ENCODE measurements at places on chromosomes 4 and X.

DNA sequence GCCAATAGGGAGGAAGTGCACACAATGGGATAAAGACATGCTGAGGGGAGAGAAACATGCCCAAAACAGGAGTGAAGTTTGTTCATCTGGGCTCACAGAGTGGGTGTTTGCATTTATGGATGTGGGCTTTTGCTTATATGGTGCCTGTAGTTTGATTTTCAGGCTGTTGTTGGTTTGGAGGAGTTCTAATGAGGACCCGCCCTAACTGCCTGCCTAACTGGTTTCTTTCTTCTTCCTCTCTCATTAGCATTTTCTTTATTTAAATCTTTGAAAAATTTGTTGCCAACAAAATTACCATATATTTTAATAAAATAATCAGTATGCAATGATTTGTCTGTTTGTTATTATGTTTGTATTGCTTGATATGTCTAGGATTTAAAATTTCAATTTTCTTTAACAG, 1965.8 kb downstream of the C4orf33 start:
- DNase-seq = no peak

- DNase-seq = no peak
Measured at GRCh38 chr4:112436987-112437386, 79.0 kb downstream of the NEUROG2 start.

- DNase-seq = no peak
Measured at GRCh38 chr4:3201718-3202702, 46.9 kb upstream of the MSANTD1 start.

DNA sequence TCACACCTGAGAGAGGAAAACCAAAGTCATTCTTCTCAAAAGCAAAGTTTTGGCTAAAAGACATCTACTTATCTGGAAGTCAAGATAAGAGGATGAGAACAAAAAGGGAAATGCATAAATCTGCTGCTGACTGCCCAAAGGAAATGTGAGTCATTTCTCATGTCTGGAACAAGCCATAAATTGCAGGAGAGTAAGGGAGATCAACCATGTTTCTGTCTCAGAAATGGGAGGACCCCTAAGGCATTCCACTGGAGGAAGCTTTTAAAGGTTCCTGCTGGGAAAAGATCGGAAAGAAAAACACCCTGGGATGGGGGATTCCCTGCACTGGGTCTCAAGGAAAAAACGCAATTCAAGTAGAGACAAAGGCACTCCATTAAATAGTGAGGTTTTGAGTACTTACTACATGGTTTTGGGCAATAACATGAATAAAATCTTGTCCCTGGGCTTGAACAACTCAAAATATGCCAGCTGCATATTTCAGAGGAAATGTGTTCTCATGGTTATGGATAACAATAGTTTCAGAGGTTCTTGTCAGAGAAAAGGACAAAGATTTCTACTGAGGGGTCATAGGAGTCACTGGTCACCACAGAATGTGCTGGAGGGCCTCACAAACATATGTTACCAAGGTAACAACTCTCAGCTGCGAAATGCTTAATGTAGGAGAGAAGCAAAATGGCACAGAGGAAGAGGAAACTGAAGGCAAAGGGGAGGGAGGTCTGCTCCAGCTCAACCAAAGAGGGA, 19.3 kb downstream of the GPR143 start:
- DNase-seq = no peak

DNA sequence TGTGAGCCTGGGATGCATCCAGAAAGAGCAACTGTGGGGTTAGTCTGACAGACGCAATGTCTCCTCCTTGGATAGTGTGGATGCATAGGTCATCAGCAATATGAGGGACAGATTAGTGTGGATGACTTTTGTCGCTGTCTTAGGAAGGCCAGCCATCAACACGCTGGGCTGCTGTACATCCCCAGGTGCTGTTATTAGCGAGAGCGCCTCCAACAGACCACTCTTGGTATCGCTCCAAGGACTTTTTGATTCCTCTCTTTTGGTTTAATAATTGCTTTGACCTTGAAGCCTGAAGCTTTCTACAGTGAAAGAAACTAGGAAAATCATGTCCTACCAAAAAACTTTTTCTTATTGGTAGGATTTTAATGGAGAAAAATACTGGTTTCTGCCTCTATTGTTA, 76.7 kb downstream of the TMEM131L start:
- DNase-seq = no peak

DNA sequence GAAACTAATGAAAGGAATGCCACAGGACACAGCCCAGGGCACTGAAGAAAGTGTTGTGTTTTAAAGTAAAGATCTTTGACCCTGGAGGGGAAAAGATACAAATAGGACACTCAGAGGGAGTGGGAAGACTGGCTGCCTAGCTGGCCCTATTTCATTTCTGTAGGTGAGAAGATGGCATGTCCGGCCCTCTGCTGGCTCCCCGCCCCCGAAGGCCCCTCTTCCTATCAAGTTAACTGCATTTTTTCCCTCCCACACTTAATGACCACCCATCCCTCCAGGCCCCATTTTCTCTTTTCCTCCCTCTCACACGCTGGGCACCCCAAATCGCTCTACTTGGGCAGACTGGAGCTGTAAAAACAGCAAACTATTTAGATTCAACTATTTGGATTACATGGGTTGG, 5.5 kb upstream of the TRIM75 start:
- DNase-seq = no peak

DNA sequence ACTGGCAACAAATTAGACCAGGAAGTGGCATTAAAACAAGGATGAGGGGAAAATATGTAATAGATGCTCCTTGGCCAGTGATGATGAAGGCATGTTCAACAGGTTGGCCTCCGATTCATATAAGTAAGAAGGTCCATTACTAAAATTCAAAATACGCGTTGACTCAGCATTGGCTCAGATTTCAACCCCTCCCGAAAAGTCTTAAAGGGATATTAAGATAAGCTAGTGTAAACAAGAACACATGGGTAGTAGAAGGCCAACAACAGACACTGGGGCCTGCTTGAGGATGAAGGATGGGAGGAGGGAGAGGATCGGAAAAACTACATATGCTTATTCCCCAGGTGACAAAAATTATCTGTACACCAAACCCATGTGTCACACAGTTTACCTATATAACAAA, 19.1 kb upstream of the LAP3 start:
- DNase-seq = no peak

DNA sequence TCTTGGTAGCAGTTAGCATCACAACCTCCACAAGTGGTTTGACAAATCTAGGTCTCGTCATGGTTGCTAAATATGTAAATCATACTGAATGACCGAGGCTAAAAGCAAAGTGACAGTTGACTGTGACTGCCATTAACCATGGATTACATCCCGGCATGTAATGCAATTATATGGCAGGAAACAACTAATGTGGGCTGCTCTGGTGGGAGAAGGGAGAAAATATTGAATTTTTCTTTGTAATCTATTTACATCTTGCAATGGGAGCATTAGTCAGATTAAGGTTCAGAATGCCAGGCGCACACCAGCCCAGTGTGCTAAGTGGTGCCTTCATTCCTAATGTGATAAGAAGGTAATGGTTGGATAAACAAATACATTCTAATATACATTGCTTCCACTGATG, 35.8 kb downstream of the UNC5C start:
- no peak for DNase-seq

- no peak for DNase-seq
Measured at GRCh38 chr4:142405695-142406498, 440.2 kb downstream of the INPP4B start.

DNA sequence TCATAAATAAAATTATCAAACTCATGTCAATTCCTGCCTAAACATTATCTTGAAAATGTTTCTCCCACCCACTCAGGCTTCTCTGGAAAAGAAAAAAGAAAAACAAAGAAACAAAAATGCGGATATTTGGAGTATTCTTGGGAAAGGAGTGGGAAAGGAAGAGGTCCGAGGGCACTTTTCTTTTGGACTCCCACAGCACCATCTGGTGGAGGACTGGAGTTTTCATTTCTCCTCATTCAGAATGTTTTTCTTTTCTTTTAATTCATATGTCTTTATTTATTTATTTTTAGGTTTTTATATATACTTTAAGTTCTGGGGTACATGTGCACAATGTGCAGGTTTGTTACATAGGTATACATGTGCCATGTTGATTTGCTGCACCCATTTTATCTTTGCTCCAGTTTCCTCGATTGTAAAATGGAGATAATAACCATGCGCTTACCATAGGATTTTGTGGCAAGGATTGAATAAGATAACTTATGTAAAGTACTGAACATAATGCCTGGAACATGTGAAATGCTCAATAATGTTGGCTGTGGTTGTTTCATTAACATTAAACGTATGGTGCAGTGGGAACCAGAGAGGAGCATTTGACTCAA, 8.0 kb upstream of the KCNE5 start:
- no peak for DNase-seq

DNA sequence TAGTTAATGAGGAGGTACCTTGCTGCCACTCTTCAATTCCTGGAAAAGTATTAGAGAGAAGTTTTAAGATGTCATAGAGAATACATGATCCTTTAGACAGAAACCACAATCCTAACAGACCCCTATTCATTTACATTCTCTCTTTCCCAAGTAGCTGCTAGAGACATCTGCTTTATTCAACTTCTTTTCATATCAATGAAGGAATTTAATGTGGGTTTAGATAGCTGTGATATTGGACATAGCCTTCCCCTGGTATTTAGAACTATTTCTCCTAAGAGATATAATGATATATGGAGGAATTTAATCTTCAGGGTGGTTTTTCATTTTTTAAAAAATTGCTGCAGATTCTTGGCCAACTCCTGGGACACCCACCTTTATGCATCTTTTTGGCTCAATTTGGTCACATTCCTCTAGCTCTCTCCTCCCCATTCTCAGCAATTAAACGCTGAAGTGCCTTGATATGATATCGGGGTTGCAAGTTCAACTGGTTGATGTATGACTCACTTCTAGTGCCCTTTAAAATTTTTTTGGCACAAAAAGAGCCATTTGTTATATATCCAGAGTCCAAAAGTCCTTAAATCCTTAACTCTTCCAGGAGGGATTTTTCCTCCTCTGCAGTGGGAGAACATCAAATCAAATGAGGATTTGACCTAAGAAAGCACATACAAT, 57.6 kb downstream of the DOCK11 start:
- no peak for DNase-seq

DNA sequence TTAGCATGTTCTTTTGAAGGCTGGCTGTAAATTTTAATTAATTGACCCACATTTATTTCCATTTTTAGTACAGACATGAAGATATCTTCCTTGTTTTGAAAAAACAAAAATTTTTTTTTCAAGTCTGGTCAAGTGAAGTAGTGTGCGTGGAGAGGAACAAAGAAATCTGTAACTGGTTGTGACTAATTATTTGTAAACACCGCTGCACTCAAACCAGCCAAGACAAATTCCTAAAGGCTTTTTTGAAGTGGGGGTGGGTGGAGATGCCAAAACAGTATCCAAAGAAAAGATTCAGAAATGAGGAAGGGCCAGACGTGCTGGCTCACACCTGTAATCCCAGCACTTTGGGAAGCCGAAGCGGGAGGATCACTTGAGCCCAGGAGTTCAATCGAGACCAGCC, 88.3 kb downstream of the SHROOM2 start:
- DNase-seq = no peak

- DNase-seq = no peak
Measured at GRCh38 chr4:141102367-141102766, 30.9 kb downstream of the RNF150 start.

DNA sequence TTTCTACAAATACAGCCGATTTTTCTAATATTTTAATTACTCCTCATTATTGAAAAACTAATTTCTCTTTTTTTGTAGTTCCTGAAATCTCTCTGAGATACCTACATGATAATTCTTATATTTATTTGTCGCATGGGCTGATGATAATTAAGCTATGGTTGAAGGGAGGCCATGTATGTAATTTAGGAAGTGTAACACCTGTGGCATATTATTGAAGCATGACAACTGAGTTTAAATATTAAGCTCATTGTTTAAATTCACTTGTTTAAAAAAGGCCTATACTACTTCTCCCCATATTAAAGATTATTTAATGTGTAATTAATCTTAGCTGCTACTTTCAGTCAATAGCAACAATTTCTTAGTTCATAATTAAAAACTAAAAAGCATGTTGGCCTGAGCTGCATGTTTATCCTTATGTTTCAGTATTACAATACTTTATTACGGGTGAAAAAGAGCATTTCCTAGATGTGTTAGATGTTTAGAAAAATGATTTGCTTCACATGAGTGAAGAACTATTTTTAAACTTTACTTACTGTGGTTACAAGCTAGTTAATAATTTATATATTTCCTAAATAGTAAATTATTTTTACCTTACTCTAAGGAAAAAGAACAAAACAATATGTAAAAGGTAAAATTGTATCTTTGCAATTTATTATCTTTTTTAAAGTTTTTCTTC, 122.4 kb downstream of the RAP1GDS1 start:
- DNase-seq = no peak

DNA sequence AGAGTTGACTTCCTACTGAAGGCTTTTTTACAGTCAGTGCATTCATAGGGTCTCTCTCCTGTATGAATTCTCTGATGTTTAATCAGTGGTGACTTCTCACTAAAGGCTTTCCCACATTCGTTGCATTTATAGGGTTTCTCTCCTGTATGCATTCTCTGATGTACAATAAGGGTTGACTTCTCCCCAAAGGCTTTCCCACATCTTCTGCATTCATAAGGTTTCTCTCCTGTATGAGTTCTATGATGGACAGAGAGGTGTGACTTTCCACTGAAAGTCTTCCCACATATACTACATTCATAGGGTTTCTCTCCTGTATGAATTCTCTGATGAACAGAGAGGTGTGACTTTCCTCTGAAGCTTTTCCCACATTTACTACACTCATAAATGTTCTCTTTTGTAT, 45.2 kb downstream of the ZNF674 start:
- DNase-seq = no peak

GRCh38 chrX:9905288-9905687, 61.9 kb upstream of the CLDN34 start:
- no peak for DNase-seq

DNA sequence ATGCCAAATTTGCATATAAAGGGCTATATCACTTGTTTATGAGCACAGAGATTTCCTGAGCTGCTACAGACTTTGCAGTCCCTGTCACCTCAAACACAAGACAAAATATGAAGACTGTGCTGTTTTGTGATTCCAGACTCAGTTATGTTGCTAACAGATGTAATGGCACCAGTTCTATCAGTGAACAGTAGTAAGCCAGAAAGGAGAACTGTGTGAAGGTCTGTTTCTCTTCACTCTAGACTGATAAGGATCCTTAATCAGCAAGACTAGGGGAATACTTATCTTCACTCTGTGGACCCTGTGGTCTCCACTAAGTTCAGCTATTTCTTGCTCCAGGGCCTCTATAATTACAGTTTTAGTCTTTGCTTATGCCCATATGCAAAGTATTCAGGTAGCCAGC, 82.7 kb downstream of the ANXA5 start:
- DNase-seq = no peak
